ENCODE measurements at places on chromosomes 13 and 19.

DNA sequence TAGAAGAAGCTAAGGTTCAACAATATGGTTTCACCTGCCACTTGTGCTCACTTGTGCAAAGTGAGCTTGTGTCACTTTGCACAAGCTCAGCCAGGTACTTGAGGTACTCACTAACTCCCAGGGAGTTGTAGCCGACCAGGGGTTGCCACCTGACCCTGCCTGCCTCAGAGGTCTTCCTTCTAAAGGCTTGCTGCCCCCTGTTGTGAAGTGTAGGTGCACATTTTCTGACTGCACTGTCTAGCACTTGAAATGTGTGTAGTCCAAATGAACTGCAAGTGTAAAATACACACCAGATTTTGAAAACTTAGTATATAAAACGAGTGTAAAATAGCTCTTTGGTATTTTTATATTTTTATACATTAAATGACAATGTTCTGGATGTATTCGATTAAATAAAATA, 230.8 kb downstream of the DLEU7 start:
- no peak for DNase-seq

DNA sequence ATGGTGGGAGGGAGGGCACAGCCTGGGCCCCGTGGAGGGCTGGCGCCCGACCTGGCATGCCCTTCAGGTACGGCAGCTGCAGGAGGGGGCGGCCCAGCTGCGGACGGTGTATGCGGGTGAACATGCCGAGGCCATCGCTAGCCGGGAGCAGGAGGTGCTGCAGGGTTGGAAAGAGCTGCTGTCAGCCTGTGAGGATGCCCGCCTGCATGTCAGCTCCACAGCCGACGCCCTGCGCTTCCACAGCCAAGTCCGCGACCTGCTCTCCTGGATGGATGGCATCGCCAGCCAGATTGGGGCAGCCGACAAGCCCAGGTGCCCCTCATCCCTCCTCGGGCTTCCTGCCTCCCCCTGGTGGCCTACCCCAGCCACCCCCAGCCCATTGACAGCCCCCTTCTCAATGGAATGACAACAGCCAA, 16.6 kb upstream of the SHKBP1 start:
- DNase-seq: no peak

DNA sequence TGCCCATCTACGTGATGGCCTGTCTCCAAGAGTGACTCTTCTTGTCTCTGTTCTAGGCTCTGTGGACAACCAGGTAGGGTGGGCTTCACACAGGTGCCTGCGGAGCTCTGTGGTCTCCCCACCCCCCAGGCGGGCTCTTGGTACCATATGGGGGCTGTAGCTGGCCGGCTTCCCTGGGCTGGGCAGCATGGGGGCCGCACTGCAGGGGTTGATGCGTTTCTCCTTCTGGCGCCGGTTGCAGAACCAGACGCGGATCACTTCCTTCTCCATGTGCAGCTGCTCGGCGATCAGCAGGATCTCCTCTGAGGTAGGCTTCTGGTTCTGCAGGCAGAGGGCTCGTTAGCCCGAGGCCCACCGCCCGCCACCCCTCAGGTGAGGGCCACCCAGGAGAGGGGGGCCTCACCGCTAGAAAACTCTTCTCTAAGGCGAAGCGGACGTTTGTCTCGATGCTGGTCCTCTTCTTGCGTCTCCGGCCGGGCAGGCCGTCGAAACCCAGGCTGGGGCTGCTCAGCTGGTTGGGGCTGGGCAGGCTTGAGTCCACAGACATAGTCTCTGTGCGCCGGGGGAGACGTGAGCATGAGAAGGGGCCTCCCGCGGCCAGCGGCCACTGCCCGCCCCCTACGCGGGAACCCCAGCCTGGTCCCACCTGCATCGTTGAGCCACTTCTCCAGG, 19.3 kb downstream of the ZNF574 start:
- DNase-seq: no peak

GRCh38 chr19:43688059-43688701, 18.2 kb upstream of the PLAUR start:
- DNase-seq: no peak

DNA sequence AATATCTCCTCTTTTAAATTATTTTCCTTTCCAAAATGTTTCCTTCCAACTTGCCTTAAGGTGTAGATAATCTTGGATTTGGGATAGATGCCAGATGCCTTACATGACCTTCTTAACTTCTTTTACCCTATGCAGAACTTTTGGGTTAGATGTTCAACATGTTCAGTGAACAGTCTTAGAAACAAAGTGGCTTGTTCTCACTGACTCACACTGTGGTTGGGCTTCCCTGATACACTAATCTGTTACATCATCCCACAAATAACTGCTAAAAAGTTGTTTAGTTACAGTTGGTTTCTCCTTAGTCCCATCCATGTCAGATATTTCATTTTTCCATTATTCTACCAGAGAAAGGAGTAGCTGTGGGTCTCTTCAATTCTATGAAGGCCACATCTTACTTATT, 2638.2 kb downstream of the PCDH9 start:
- no peak for DNase-seq
